ENCODE measurements at places on chromosomes 3 and 15. TPM values are rescaled to one million over a fixed set of nuclear protein-coding genes. Genes with fewer than 3 reads are reported as not detected.

ACKR4 gene
- not detected for polyA plus RNA-seq

SUSD5 gene
- polyA plus RNA-seq = 0.92 TPM

GMNC gene
- polyA plus RNA-seq = 0.05 TPM

RAB5A gene
- 16.8 TPM for polyA plus RNA-seq

WDR72 gene
- polyA plus RNA-seq = 1.6 TPM

OXSR1 gene
- 25.1 TPM for polyA plus RNA-seq

FBLN2 gene
- polyA plus RNA-seq = 24.2 TPM

PIGZ gene
- polyA plus RNA-seq = 0.57 TPM

EPHB1 gene
- 5.4 TPM for polyA plus RNA-seq

FOXB1 gene
- 2.7 TPM for polyA plus RNA-seq

CRYGS gene
- polyA plus RNA-seq = 1.5 TPM

- DNase-seq = no peak
- no peaks in the 10 kb centered on the region for H3K27me3 ChIP-seq
- H3K4me1 ChIP-seq = no peaks in the 10 kb centered on the region
Measured at GRCh38 chr15:78194568-78194925, 39.8 kb downstream of the ACSBG1 start.

DNA sequence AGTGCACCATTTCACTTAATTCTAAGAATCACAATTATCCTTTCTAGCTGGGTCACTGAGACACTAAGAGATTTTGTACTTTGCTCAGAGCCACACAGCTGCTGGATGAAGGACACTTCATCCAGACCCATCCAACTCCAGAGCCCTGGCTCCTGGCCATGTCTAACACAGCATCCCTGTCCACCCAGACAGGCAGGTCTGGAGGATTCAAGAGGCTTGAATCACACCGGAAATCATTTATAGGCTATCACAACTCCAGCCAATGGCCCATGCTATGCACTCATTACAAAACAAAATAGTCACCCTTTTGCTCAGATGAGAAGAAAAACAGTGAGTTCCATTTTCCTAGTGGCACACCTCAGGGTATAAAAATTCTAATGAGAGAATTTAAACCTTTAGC, 198.2 kb upstream of the LMCD1 start:
- H3K27me3 ChIP-seq = no peaks in the 10 kb centered on the region
- no peak overlapping the region for H3K4me3 ChIP-seq
- no peak overlapping the region for H3K27ac ChIP-seq
- no peaks in the 10 kb centered on the region for H3K4me1 ChIP-seq
- H3K36me3 ChIP-seq = no peaks in the 10 kb centered on the region

DNA sequence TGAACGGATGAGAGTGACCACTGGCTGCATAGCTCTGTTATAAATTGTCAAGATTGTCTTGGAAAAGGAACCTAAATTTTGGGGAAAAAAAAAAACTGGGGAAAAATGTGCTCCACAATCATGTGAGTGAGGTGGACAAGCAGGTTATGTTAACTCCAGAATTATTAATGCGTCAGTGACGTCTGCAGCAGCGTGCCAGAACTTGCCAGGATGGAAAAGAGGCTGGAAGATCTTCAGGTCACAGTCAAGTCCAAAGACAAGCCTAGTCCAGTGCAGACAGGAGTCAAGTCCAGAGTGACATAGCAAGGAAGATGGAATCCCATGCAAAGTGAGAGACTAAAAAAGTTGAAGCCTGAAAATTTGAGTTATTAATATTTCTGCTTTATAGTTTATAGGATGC, 140.6 kb downstream of the RYR3 start:
- DNase-seq = no peak
- H3K4me3 ChIP-seq = no peak overlapping the region

GRCh38 chr3:149547954-149548668, 73.6 kb downstream of the TM4SF4 start:
- H3K36me3 ChIP-seq = no peaks in the 10 kb centered on the region
- no peaks in the 10 kb centered on the region for H3K27me3 ChIP-seq
- DNase-seq = no peak
- H3K4me3 ChIP-seq = no peak overlapping the region
- no peaks in the 10 kb centered on the region for H3K4me1 ChIP-seq

DNA sequence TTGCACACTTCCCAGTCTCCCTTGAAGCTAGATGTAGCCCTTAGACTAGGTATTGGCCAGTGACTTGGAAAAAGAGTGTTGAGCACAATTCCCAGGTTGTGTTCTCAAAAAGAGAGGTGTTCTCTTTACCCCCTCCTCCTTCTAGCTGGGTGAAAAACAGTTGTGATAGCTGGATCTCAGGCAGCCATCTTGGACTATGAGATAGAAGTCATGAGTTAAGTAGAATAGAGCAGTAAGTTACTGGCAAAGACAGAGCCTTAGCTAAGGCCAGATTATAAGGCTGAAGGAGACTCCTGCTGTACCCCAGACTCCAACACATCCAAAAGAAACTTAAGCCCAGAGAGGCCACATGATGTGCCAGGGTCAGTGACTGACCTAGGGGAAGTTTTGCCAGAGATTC, 8.1 kb upstream of the STRA6 start:
- DNase-seq = no peak
- H3K27me3 ChIP-seq = peaks cover 6% of the 10 kb centered on the region
- H3K27ac ChIP-seq = no peak overlapping the region
- no peak overlapping the region for H3K4me3 ChIP-seq
- H3K4me1 ChIP-seq = peaks cover 30% of the 10 kb centered on the region

GRCh38 chr3:139620438-139620837, 57.3 kb downstream of the NMNAT3 start:
- H3K36me3 ChIP-seq = no peaks in the 10 kb centered on the region
- no peak for DNase-seq
- H3K4me3 ChIP-seq = no peak overlapping the region
- H3K4me1 ChIP-seq = no peaks in the 10 kb centered on the region
- H3K27ac ChIP-seq = no peak overlapping the region
- no peaks in the 10 kb centered on the region for H3K27me3 ChIP-seq

DNA sequence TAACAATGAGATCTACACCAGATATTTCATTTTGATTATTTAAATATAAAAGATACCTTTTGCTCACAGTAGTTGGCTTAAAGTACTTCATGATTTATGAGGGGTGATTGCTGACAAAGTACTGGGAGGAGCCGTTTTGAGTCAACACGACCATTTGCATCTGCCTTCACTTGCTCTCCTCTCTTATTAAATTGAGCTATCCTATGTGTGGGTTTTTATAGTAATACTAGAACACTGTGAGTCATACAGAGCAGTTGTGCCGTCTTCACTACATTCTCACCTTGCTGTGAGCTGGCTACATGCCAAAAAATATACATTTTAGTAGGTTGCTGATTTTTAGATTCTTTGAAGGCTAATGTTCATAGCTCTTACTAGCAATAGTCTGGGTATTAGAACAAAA, 161.2 kb downstream of the ALCAM start:
- H3K4me1 ChIP-seq = no peaks in the 10 kb centered on the region

DNA sequence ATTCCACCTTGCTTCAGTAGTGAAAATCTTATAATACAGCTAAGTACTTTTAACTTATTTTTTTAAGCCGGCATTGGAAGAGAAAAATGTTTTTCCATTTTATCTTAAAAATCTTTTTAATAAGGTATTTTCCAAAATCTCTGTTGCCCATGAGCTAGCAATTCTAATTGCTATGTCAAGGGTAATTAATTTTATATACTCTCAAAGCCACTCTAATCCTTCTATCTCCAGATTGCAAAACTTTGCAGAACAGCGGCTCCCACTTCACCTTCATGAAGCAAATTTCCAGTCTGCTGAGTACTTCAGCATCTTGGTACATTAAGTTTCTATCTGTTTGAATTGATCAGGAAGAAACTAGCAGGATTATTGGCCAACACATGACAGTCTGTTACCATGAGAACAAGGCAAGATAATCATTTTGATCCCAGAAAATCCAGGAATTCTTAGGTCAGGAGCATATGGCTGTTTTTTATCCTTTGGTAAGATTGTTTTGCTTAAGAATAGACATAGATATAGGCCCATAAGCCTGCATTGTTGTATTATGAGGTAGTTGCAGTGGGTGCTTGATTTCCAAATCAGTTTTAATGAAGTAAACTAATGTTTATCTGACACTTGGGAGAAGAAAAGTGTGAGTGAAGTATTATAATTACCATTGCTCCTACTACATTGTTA, 6.0 kb downstream of the TIPARP start:
- H3K27me3 ChIP-seq = no peaks in the 10 kb centered on the region
- H3K4me3 ChIP-seq = no peak overlapping the region

DNA sequence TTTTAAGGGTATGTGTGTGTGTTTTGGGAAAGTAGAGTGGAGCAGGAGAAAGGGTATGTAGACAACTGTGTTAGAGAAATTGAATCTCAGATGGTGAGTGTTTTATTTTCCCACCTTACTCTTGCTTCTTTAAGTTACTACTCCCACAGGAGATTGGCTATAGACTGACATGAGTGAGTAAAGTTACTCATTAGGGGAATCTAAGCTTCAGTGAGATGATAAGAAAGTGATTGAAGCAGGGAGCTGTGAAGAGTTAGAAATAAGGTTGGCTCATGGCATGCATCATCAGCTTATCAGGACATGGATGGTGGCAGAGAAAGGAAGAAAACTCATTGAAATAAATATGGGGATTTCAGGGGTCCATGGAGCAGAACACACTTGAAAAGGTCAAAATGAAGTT, 88.9 kb downstream of the MBNL1 start:
- no peaks in the 10 kb centered on the region for H3K4me1 ChIP-seq
- no peak for DNase-seq
- H3K36me3 ChIP-seq = no peaks in the 10 kb centered on the region
- H3K27ac ChIP-seq = no peak overlapping the region

GRCh38 chr3:126456211-126456610, 19.5 kb downstream of the ZXDC start:
- no peak overlapping the region for H3K4me3 ChIP-seq
- no peaks in the 10 kb centered on the region for H3K27me3 ChIP-seq
- no peak for DNase-seq
- H3K4me1 ChIP-seq = no peaks in the 10 kb centered on the region

GRCh38 chr3:154122912-154123559, 1.8 kb downstream of the ARHGEF26 start:
- peaks cover 15% of the 10 kb centered on the region for H3K27me3 ChIP-seq
- 0 out of 2 replicates have a peak, but pooled peaks cover 3% of the 10 kb centered on the region for H3K36me3 ChIP-seq
- peak overlapping the region; percentile 85 for H3K4me3 ChIP-seq
- H3K4me1 ChIP-seq = no peaks in the 10 kb centered on the region
- no peak for DNase-seq
- no peak overlapping the region for H3K27ac ChIP-seq

- H3K4me1 ChIP-seq = no peaks in the 10 kb centered on the region
- H3K4me3 ChIP-seq = no peak overlapping the region
- no peaks in the 10 kb centered on the region for H3K36me3 ChIP-seq
- H3K27ac ChIP-seq = no peak overlapping the region
- H3K27me3 ChIP-seq = no peaks in the 10 kb centered on the region
Measured at GRCh38 chr3:15180042-15180611, 25.9 kb upstream of the CAPN7 start.

DNA sequence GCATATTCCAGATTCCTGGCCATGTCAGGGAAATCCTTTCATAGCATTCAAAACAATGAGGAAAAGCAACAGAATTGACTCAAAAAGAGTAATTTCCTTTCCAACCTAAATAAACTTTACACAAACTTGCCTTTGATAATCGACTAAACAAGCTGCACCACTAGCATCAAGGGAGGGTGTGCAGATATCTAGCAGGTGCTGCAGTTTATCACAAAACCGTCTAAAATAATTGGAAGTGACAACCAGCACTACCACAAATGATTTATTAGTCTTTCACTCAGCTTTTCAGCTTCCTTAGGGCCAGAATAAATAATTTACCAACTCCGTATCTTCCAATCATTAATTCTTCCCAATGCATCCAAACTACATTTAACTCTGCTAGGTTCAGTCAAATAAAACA, 71.7 kb downstream of the TBC1D5 start:
- no peak overlapping the region for H3K4me3 ChIP-seq
- H3K4me1 ChIP-seq = no peaks in the 10 kb centered on the region
- no peaks in the 10 kb centered on the region for H3K36me3 ChIP-seq
